Esophagus muscularis mucosa (tissue), 4 donors: ENCODE measurements at places on chromosomes 11 and 22.

- DNase-seq, result no peak
These were observed 1.4 kb downstream of the HTR3B start for GRCh38 chr11:113906038-113906437.

GRCh38 chr11:35174666-35175065, 35.7 kb downstream of the CD44 start:
- DNase-seq, result no peak

DNA sequence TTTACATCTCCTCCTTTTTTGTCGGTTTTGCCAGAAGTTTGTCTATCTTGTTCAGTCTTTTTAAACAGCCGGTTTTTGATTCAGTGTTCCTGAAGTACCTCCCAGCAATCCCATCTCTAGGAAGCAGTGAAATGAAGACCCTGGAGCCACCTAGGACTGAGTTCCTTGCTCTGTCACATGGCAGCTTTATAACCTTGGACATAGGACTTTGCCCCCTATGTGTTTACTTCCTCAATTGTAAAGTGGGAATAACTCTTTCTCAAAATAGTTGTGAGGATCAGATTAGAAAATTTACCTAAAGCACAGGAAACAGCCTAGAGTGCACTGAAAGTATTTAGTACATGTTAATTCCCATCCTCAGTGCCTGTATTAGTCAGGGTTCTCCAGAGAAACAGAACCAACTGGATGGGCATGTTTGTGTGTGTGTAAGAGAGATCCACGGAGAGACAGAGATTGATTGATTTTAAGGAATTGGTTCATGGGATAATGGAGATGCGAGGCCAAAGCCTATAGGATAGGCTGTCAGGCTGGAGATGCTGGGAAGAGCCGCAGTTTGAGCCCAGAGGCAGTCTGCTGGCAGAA, 20.0 kb downstream of the FAM83F start:
- no peak for DNase-seq

DNA sequence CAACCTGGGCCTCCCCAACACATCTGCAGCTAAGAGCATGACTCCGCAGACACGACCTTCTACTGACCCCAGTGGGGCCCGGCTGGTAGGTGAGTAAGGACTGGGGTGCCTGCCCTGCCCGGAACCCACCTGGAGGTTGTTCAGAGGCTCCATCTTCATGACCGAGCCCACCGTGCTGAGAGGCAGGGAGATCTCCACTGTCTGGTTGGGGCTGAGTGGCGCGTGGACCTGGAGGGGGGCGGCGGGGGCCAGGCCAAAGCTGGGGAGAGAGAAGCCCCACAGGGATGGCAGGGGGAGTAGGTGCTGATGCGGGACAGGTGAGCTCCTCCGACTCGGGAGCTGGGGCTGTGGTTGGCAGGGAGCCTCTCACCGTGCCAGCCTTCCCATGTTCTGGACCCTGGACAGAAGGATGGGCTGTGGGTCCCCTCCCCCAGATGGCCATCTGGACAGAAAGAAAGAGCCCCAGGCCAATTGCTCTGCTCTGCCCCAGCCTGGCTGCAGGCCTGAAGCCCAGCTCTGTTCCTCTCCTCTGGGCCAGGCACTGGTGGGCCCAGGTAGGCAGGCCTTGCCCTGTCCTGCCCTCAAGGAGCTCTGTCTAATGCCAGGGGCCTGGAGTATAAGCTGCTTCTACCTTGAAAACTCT, 16.3 kb upstream of the RASL10A start:
- no peak for DNase-seq

DNA sequence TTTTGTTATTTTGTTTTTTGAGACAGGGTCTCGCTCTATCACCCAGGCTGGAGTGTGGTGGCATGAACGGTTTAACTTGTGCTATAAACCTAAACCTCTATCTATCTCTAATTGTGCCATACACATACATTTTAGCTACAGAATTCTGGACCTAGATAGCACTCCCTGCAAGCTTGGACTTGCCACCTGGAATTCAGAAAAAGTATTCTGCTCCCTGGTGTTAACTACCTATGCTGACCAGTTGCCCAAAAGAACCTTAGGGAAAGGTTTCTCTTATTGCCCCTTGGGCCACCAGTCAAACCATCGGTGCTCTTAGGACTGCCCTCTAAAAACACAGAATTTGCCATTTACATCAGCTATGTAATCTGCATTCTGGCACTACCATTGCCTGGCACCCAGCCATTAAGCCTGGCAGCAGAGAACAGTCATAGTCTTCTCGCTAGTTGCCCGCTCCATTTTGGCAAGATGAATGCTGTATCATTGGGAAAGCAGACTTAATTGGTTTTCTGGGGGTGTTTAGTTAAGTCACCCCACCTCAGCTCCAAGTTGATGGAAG, 55.3 kb downstream of the ETS1 start:
- peak; percentile 50 for DNase-seq
